ENCODE measurements at places on chromosomes 12 and 14.

- no peak for DNase-seq
These were observed 75.2 kb downstream of the TTC9 start for GRCh38 chr14:70716958-70717357.

- DNase-seq, result peak; percentile 70
These were observed 409.5 kb downstream of the SLC6A15 start for GRCh38 chr12:84502907-84503787.

DNA sequence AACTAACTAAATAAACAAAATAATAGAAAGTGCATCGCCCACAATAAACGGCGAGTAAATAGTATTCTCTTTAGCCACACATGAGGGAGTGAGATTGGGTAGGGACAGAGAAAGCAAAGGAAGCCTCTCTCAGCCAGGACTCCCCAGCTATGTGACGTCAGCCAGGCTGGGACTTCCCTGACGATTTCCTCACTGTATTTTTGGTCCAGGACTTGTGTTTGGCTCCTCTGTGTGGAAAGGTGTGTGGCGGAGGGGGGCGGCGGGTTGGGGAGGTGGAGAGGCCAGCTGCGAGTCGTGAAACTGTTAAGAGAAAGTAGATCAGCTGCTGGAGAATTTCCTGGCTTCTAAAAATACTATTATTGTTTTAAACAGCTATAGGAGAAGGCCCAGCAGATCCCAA is 1124.6 kb downstream of the AACS start:
- no peak for DNase-seq

- no peak for DNase-seq
These were observed 37.8 kb upstream of the TUNAR start for GRCh38 chr14:95838862-95839261.

GRCh38 chr12:3436461-3437065 is 54.4 kb upstream of the PRMT8 start:
- no peak for DNase-seq

- DNase-seq, result no peak
These were observed 448.0 kb upstream of the CCDC196 start for GRCh38 chr14:66038212-66038611.

DNA sequence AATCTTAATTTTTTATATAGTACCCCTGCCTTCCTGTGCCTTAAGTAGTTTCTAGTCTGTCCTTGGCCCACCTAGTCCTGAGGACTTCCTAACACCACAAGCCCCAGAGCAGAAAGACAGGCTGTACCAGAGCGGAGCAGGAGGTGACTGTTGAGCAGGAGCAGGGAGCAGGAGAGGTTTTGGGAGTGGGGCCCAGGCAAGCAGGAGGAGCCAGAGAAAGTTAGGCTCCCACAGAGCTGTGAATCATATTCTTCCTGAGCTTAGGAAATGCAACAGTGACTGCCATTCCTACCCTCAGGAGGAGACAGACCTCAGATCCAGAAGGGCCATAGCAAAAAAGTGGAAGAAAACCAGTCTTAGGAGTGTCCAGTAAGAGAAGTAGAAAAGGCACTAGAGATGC is 28.3 kb upstream of the COL2A1 start:
- no peak for DNase-seq

DNA sequence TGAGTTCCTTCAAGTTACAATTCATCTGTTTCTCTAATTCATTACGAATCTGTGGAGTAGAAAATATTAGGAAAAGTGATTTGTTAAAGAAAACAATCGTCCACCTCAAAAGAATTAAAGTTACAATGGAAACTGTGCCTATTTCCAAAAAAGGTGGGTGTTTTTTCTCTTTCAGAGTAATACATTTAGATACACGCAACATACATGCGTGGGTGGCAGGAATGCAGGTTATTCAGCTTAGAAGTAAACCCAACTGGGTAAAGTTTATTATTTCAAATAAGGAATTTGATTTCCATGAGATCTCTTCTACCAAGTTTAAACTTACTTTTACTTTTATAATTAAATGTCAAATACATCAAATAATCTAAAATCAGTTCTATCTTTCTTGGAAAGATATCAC is 52.2 kb downstream of the SSH1 start:
- DNase-seq, result no peak

DNA sequence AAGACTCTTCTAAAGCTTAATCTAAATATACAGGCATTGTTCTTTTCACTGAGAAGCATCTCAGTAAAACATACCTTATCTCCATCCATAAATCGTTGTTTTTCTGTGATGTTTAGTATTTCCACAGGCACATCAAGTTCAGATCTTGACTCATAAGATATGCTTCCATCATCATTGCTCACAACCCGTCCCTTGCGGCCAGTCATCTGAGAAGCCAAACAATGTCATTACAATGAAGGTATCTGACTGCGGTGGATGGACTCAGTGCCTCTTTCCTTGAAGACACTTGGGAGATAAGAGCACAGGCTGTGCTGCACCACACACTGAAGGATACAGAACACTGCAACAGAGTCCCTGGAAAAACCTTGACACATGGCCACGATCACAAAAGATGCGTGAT is 44.8 kb downstream of the SBNO1 start:
- DNase-seq, result no peak

DNA sequence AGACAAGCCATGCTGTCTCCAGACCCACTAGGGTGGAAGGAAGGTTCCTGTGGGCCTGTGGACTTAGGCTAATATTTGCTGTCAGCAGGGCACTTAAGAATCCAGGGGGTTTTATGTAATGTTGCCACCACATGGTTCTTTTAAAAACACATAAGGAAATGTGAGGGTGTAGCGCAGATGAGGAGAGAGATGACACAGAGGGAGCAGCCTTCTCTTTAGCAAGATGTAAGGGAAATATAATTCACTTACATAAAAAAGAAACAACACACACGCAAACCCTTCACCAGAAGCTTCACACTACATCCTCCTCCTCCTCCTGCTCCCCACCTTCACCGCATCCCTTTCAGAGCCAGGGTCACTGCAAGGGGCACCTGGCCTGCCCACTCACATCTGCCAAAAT is 4.9 kb upstream of the PIP4K2C start:
- no peak for DNase-seq

GRCh38 chr12:75712223-75712622 is 200.8 kb upstream of the KRR1 start:
- no peak for DNase-seq

GRCh38 chr12:110530511-110530910 is 28.4 kb downstream of the RAD9B start:
- no peak for DNase-seq

- no peak for DNase-seq
These were observed 8.7 kb downstream of the ZBTB1 start for GRCh38 chr14:64513271-64513670.

GRCh38 chr12:124162151-124163110 is 132.5 kb upstream of the RFLNA start:
- DNase-seq, result no peak

GRCh38 chr12:40207551-40207950 is 17.2 kb upstream of the LRRK2 start:
- DNase-seq, result no peak

DNA sequence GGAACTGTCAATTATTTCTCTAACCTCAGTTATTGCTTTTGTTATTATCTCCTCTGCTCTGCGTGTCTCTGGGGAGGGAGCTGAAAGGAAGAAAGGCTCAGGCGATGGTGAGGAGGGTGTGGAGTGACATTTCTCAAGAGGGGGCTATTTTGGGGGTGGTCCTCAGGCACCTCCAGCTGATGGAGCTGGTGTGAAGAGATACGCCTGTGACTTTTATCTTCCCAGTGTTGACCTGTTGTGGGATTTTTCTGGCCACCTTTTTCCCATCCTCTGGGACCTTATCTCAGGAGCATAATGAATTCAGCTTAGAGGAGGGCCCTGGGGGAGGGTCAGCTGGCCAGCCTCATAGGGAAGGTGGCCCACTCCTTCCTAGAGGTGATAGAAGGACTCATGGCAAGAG is 26.4 kb downstream of the KCNA5 start:
- no peak for DNase-seq

GRCh38 chr12:101038289-101038871 is 171.7 kb downstream of the SLC5A8 start:
- no peak for DNase-seq

GRCh38 chr12:95922231-95922630 is 20.2 kb downstream of the CCDC38 start:
- no peak for DNase-seq

- DNase-seq, result no peak
These were observed 162.3 kb downstream of the NDUFA12 start for GRCh38 chr12:94841177-94841576.

- no peak for DNase-seq
These were observed 583.9 kb upstream of the TBX3 start for GRCh38 chr12:115267891-115268290.
